ENCODE measurements at places on chromosomes 6 and 20.

DNA sequence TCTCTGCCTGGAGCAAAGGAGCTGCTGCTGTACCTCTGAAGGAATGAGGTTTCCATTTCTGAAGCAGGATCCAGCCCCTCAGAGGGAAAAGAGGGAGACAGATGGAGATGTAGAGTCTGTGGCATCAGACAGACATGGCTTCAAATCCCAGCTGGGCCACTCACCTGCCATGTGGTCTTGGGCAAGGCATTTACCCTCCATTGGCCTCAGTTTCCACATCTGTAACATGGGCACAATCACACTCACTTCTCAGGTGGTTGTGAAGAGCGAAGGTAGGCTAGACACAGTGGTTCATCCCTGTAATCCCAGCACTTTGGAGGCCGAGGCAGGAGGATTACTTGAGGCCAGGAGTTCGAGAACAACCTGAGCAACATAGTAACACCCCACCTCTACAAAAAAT, 32.4 kb upstream of the CCDC167 start:
- no peak for DNase-seq

GRCh38 chr6:152323376-152323775, 313.8 kb downstream of the SYNE1 start:
- no peak for DNase-seq

DNA sequence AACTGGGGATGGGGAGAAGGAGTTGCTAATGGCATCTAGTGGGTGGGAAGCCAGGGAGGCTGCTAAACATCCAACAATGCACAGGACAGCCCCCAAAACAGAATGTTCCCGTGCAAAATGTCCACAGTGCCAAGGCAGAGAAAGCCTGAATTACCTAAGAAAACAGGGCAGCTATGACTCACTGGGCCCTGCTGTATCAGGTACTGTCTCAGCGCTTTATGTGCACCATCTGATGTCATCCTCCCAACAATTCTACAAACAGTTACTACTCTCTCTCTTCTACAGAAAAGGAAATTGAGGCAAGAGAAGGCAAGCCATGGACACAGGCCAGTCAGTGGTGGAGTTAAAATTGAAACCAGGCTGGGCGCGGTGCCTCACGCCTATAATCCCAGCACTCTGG, 3.1 kb downstream of the YTHDF1 start:
- no peak for DNase-seq

DNA sequence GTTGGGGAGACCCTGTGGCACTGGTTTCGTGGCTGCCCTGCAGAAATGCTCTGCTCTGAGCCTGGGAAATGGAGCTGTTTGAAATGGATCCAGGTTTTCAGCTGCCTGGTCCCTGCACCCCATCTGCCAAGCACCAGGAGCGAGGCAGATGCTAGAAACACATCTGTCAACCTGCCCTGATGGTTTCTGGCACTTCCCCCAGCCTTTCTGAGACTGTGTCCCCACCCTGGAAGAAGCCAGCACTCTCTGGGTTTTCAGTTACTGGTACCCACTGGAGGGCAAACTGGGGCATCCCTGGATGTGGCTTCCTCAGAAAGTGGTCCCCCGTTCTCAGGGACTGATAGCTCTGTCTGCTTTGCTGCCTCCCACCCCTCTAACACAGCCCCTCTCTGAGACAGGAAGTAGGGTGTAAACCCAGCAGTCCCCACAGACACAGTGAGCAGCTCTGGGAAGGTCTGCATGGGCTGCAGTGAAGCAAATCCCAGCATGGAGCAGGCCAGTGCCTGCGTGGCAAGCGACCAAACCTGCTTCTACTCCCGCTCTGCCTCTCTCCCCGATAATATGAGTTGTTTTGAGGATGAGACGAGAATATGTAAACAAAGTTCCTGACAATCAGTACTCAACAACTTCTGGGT, 54.2 kb upstream of the MAFB start:
- no peak for DNase-seq

DNA sequence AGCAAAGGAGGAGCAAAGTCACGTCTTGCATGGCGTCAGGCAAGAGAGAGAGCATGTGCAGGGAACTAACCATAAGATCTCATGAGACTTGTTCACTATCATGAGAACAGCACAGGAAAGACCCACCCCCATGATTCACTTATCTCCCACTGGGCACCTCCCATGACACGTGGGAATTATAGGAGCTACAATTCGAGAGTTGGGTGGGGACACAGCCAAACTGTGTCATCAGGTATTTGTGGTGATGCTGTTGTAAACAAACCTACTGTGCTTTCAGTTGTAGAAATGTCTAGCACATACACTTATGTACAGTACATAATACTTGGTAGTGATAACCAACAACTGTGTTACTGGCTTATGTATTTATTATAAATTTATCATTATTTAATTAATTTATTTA, 128.3 kb downstream of the UTRN start:
- no peak for DNase-seq

GRCh38 chr6:141752677-141753076, 380.0 kb upstream of the GJE1 start:
- no peak for DNase-seq

GRCh38 chr6:112281821-112282615, 27.7 kb upstream of the LAMA4 start:
- DNase-seq, result no peak
